ENCODE measurements at places on chromosomes 6 and 20. TPM values are rescaled to one million over a fixed set of nuclear protein-coding genes. Genes with fewer than 3 reads are reported as not detected.

ASCC3 gene
- polyA plus RNA-seq: 17.4 TPM

FANCE gene
- 3.1 TPM for polyA plus RNA-seq

BMP7 gene
- 0.22 TPM for polyA plus RNA-seq

EYA4 gene
- 14.4 TPM for polyA plus RNA-seq

BTN1A1 gene
- not detected for polyA plus RNA-seq

ZNF217 gene
- 29.9 TPM for polyA plus RNA-seq

CDC40 gene
- polyA plus RNA-seq: 11.7 TPM

TEAD3 gene
- 3.0 TPM for polyA plus RNA-seq

SYTL3 gene
- polyA plus RNA-seq: 0.89 TPM

PAK5 gene
- polyA plus RNA-seq: not detected

F13A1 gene
- not detected for polyA plus RNA-seq

TBP gene
- polyA plus RNA-seq: 12.3 TPM

SPTLC3 gene
- polyA plus RNA-seq: 0.18 TPM

NR2E1 gene
- not detected for polyA plus RNA-seq

MARCKS gene
- polyA plus RNA-seq: 26.3 TPM

HSPA12B gene
- polyA plus RNA-seq: 1.1 TPM

NOTCH4 gene
- polyA plus RNA-seq: 0.32 TPM
